ENCODE measurements at places on chromosomes 16 and 17. TPM values are rescaled to one million over a fixed set of nuclear protein-coding genes. Genes with fewer than 3 reads are reported as not detected.

CRISPLD2 gene
- total RNA-seq: 50.1 TPM

GPR139 gene
- total RNA-seq: not detected

TMEM98 gene
- 5.9 TPM for total RNA-seq

- H3K4me1 ChIP-seq: peaks cover 16% of the 10 kb centered on the region
- peaks cover 21% of the 10 kb centered on the region for H3K27me3 ChIP-seq
- peak; percentile 24 for DNase-seq
- no peak overlapping the region for H3K27ac ChIP-seq
- H3K36me3 ChIP-seq: no peaks in the 10 kb centered on the region
Observed at GRCh38 chr17:42183741-42184711, 1.2 kb downstream of the HCRT start.

DNA sequence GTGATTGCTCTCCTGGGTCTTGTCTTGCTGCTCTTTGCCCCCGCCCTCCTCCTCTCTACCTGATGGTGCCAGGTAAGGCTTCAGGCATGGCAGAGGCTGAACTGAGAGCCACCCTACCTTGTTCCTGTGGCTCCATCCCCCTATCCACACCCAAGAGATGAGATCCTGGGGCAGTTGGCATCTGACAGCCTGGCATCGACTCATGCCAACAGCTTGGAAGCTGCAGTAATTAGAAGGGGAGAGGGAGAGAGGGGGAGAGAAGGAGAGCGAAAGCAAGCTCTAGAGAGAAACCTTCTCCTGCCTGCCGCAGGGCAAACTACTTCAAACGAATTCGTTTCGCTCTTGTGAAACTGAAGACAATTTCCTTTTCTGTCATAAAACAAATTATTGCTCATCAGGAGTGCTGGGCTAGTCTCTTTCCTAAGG lies 13.8 kb upstream of the SP6 start:
- no peak for DNase-seq
- no peaks in the 10 kb centered on the region for H3K4me1 ChIP-seq
- no peak overlapping the region for H3K4me3 ChIP-seq
- H3K36me3 ChIP-seq: no peaks in the 10 kb centered on the region

- no peaks in the 10 kb centered on the region for H3K27me3 ChIP-seq
- H3K4me1 ChIP-seq: peaks cover 13% of the 10 kb centered on the region
- no peak for DNase-seq
- no peak overlapping the region for H3K4me3 ChIP-seq
- H3K36me3 ChIP-seq: no peaks in the 10 kb centered on the region
- H3K27ac ChIP-seq: peak overlapping the region; percentile 28
Observed at GRCh38 chr16:610513-611381, 20.0 kb upstream of the WFIKKN1 start.

GRCh38 chr16:79293836-79294460 lies 306.6 kb downstream of the MAF start:
- DNase-seq: no peak
- no peaks in the 10 kb centered on the region for H3K4me1 ChIP-seq
- H3K4me3 ChIP-seq: no peak overlapping the region
- no peaks in the 10 kb centered on the region for H3K27me3 ChIP-seq
- H3K27ac ChIP-seq: no peak overlapping the region
- no peaks in the 10 kb centered on the region for H3K36me3 ChIP-seq

GRCh38 chr16:65372171-65372570 lies 250.3 kb upstream of the CDH11 start:
- H3K4me1 ChIP-seq: no peaks in the 10 kb centered on the region
- H3K4me3 ChIP-seq: no peak overlapping the region
- no peaks in the 10 kb centered on the region for H3K36me3 ChIP-seq
- no peaks in the 10 kb centered on the region for H3K27me3 ChIP-seq
- no peak for DNase-seq

DNA sequence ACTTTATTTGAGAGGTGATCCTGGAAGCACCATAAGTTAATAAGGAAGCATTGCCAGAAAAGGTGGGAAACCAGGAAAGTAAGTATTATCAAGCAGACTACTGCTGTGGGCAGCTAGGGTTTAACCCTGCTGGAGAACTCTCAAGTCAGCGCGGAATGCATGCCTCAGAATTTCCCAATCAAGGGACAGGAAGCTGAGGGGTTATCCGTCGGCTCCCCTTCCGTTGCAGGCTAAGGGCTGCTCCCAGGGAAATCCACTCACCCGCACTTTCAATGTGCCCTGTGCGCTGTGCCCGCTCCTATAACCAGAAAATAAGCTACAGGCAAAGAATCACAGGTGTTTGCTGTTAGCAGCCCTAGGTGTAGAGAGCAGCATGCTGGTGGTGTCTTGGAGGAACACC lies 138.5 kb upstream of the CACNG3 start:
- H3K36me3 ChIP-seq: no peaks in the 10 kb centered on the region
- no peak overlapping the region for H3K4me3 ChIP-seq
- H3K4me1 ChIP-seq: no peaks in the 10 kb centered on the region
- DNase-seq: no peak
- H3K27me3 ChIP-seq: no peaks in the 10 kb centered on the region
- no peak overlapping the region for H3K27ac ChIP-seq

- H3K4me3 ChIP-seq: no peak overlapping the region
- no peak overlapping the region for H3K27ac ChIP-seq
- no peaks in the 10 kb centered on the region for H3K4me1 ChIP-seq
- DNase-seq: no peak
- no peaks in the 10 kb centered on the region for H3K36me3 ChIP-seq
Observed at GRCh38 chr16:25771812-25772568, 80.2 kb downstream of the HS3ST4 start.

GRCh38 chr16:81798311-81799137 lies 19.4 kb downstream of the PLCG2 start:
- DNase-seq: no peak
- no peaks in the 10 kb centered on the region for H3K27me3 ChIP-seq
- no peak overlapping the region for H3K4me3 ChIP-seq

DNA sequence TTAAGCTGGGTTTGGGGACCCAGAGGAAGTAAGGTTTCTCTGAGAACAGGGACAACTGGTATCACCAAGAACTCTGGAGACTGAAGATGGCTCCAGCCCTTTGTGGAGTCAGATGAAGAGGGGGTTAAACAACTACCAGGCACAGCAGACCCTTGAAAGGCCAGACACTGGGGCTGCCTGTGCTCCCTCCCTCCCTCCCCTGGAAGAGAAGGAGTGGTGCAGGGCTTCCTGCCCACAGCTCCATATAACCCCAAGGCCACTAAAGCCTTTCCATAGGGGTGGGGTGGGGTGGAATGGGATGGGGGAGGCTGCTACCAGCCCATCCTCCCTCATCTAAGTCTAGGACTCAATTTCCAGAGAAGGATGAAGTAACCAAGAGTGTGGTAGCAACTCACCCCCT lies 66.7 kb downstream of the CCDC182 start:
- peaks cover 18% of the 10 kb centered on the region for H3K4me1 ChIP-seq
- no peak overlapping the region for H3K27ac ChIP-seq
- H3K36me3 ChIP-seq: peaks cover 11% of the 10 kb centered on the region
- no peak for DNase-seq
- H3K4me3 ChIP-seq: no peak overlapping the region
- H3K27me3 ChIP-seq: no peaks in the 10 kb centered on the region

DNA sequence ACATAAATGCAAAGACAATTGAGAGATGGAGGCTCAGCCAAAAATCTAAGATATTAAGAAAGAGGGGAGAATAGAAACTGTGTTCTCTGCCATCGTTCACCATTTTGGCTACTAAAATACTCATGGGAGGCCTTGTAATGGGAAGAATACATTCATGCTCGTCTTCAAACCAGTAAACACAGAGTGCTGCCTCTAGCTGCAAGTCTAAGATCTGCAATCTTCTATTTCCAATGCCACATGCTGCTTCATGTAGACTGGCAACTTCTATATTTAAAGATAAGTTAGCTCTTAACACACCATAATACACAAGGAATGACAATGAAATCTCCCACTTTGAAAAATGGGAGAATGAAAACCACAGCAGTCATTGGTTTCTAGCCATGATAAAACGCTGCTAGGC lies 387.3 kb downstream of the HS3ST3B1 start:
- H3K36me3 ChIP-seq: no peaks in the 10 kb centered on the region
- H3K4me1 ChIP-seq: no peaks in the 10 kb centered on the region
- H3K4me3 ChIP-seq: no peak overlapping the region
- H3K27me3 ChIP-seq: no peaks in the 10 kb centered on the region
- no peak overlapping the region for H3K27ac ChIP-seq

GRCh38 chr17:76088041-76088867 lies 9.3 kb downstream of the ZACN start:
- no peak overlapping the region for H3K27ac ChIP-seq
- H3K36me3 ChIP-seq: no peaks in the 10 kb centered on the region
- no peaks in the 10 kb centered on the region for H3K27me3 ChIP-seq
- DNase-seq: no peak
- H3K4me1 ChIP-seq: no peaks in the 10 kb centered on the region
- no peak overlapping the region for H3K4me3 ChIP-seq

- no peaks in the 10 kb centered on the region for H3K27me3 ChIP-seq
- H3K4me3 ChIP-seq: no peak overlapping the region
Observed at GRCh38 chr16:50603206-50604064, 55.2 kb downstream of the NKD1 start.

GRCh38 chr17:37702598-37702997 lies 42.3 kb downstream of the HNF1B start:
- H3K36me3 ChIP-seq: no peaks in the 10 kb centered on the region
- H3K27me3 ChIP-seq: no peaks in the 10 kb centered on the region
- no peak overlapping the region for H3K4me3 ChIP-seq
- H3K27ac ChIP-seq: no peak overlapping the region
- H3K4me1 ChIP-seq: no peaks in the 10 kb centered on the region

DNA sequence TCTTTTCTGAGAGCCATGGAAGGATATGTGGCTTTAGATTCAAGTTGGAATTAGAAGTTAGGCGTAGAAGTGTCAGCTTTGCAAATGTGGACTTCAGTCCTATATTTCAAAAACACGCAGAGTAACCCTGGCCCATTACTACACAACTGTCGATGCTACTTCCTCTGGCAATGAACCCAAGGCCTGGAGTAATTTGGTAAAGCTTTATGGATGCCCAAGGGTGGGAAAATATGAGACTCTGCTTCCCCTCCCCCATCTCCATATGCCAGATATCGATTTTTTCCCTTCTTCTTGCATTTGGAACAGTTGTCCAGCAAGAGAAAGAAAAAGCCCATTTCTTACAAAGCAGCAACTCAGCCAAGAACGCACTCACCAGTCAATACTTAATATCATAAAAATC lies 2.9 kb upstream of the MAP1LC3B start:
- peaks cover 37% of the 10 kb centered on the region for H3K4me1 ChIP-seq
- H3K27me3 ChIP-seq: no peaks in the 10 kb centered on the region
- peak overlapping the region; percentile 99 for H3K27ac ChIP-seq
- H3K36me3 ChIP-seq: no peaks in the 10 kb centered on the region
- H3K4me3 ChIP-seq: no peak overlapping the region

DNA sequence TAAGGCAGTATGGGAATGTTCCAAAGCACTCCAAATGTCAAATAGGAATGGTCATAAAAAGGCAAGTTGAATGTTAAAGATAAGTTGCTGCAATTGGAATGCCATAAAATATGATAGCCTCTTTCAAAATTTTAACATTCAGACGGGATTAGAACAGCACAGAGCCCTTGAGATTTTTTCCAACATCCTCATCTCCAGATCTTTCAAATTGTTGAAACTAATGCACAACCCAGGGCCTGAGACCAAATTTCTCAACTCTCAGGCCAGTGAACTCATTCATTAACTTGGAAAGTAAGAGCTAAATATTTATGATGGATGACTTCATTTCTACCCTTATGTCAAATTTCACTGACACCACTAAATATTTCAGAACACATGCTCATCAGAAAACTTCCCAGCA lies 346.5 kb upstream of the XYLT1 start:
- no peak for DNase-seq
- H3K27ac ChIP-seq: no peak overlapping the region
- H3K4me1 ChIP-seq: no peaks in the 10 kb centered on the region
- no peak overlapping the region for H3K4me3 ChIP-seq
- no peaks in the 10 kb centered on the region for H3K27me3 ChIP-seq

GRCh38 chr17:82684228-82684841 lies 14.2 kb downstream of the RAB40B start:
- peaks cover 18% of the 10 kb centered on the region for H3K4me1 ChIP-seq
- H3K27ac ChIP-seq: no peak overlapping the region
- no peak for DNase-seq

DNA sequence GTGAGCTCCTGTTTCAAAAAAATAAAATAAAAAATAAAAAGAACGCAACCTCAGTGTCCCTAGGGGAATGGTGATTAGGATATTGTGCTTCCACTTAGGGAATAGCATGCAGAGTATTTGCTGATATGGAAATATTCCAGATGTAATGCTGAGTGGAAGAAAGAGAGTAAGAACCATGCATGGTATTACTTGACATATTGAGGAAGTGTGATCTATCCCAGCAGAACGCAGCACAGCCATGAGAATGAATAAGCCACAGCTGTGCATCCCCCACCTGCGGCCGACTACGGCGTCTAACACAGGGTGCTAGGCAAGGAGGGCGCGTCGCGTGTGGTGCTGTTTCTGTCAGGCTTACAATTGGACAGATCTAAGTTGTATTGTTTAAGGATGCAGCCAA lies 49.5 kb downstream of the FOXK2 start:
- DNase-seq: no peak
- H3K27me3 ChIP-seq: no peaks in the 10 kb centered on the region
- H3K4me3 ChIP-seq: no peak overlapping the region
- H3K4me1 ChIP-seq: peaks cover 39% of the 10 kb centered on the region

GRCh38 chr16:82583422-82583821 lies 43.3 kb upstream of the CDH13 start:
- no peak for DNase-seq
- no peak overlapping the region for H3K27ac ChIP-seq
- no peaks in the 10 kb centered on the region for H3K36me3 ChIP-seq
- no peaks in the 10 kb centered on the region for H3K27me3 ChIP-seq
- H3K4me3 ChIP-seq: no peak overlapping the region

GRCh38 chr17:76247304-76247703 lies 7.0 kb upstream of the RNF157 start:
- H3K27ac ChIP-seq: peak overlapping the region; percentile 86
- DNase-seq: no peak
- no peak overlapping the region for H3K4me3 ChIP-seq
- H3K27me3 ChIP-seq: no peaks in the 10 kb centered on the region

- H3K27ac ChIP-seq: peak within 1 kb of the TSS; percentile 84
- H3K4me3 ChIP-seq: peak within 1 kb of the TSS; percentile 67
- peaks cover 2% of the 10 kb centered on the region for H3K4me1 ChIP-seq
- peaks cover 19% of the 10 kb centered on the region for H3K36me3 ChIP-seq
Observed at GRCh38 chr17:43006639-43007551, at the start of gene IFI35. Gene IFI35, plus strand, starts transcription at chr17:43006784. Its CDS starts 164 bp downstream, at chr17:43006948.

GRCh38 chr16:68031951-68032350 lies 8.9 kb downstream of the DUS2 start:
- H3K4me1 ChIP-seq: peaks cover 4% of the 10 kb centered on the region
- no peak for DNase-seq
- no peak overlapping the region for H3K4me3 ChIP-seq
- H3K27me3 ChIP-seq: no peaks in the 10 kb centered on the region
- no peak overlapping the region for H3K27ac ChIP-seq
